ENCODE measurements at places on chromosomes 4 and X.

GRCh38 chr4:78213218-78213617, 156.1 kb downstream of the FRAS1 start:
- DNase-seq: no peak

DNA sequence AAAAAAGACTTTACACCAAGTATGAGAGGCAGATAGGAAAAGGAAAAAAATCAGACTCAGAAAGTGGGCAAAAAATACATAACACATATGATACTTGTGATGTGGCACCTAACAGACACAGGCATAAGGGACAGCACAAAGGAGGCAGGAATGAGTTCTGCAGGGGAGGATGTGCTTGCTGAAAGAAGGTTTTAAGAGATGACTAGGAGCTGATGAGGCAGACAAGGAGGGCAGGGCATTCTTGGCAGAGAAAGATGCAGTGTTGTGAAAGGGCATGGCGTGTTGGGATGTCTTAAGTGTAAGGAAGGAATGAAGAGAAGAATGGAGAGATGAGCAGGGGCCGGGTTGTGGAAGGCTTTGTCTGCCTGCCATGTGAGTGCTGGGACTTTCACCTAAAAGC, 49.7 kb upstream of the TMEM154 start:
- DNase-seq: no peak

DNA sequence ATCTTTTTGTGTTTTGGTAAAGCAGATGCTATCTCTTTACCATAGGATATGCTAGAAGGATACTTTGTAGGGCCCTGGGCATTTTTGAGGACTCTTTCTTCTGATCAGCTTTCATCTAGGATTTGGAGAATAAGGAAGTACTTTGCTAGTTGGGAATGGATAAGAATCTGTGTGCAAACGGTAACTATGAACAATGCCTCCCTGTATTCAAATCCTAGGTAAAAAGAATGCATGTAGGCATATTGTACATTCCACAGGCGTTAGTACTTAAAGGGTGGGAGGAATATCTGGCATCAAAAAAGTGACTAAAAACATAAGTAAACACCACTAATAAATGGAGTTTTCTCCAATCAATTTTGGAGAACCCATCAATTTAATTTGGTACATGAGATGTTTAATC, 59.7 kb downstream of the SH3BGRL start:
- DNase-seq: no peak

DNA sequence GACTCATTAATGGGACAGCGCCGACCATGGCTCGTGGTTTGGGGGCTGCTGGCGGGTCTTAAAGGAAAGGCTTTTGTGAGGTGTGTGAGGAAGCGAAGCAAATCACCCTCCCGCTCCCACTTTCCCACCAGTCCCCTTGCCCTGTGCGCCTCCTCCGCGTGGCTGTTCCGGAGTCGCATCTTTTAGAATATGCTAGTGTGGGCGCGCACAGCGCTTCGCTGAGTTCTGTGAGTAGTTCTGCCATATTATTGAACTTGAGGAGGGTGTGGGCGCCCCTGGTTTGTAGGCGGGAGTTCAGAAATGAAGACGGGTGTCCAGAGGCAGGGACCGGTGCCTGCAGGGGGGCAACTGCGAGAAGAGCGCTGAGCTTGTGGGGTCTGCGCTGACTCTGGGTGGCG, 49.1 kb downstream of the ZNF141 start:
- DNase-seq: no peak

GRCh38 chrX:120244735-120245498, 5.7 kb upstream of the ZBTB33 start:
- peak; percentile 2 for DNase-seq

- DNase-seq: no peak
Observed at GRCh38 chr4:23614284-23614892, 275.5 kb downstream of the PPARGC1A start.

DNA sequence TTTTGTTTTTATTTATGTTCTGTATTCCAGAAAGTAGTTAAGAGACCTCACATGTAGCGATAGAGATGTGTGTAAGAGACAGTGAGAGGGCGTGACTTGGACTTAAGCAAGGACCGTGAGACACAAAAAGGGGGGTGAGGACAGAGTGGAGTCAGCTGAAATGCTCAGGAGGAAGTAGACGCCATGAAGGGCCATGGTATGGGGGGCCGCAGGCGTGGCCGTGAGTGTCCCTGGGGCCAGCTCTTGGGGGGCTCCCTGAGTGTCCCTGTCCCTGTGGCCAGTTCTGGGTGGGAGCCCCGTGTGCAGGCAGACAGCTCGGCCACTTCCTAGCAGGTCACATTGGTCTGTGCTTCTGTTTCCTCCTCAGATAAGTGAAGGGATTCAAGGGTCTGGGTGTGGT, 23.0 kb upstream of the MSANTD1 start:
- DNase-seq: no peak

GRCh38 chr4:153639833-153640802, 44.0 kb upstream of the TLR2 start:
- DNase-seq: no peak

DNA sequence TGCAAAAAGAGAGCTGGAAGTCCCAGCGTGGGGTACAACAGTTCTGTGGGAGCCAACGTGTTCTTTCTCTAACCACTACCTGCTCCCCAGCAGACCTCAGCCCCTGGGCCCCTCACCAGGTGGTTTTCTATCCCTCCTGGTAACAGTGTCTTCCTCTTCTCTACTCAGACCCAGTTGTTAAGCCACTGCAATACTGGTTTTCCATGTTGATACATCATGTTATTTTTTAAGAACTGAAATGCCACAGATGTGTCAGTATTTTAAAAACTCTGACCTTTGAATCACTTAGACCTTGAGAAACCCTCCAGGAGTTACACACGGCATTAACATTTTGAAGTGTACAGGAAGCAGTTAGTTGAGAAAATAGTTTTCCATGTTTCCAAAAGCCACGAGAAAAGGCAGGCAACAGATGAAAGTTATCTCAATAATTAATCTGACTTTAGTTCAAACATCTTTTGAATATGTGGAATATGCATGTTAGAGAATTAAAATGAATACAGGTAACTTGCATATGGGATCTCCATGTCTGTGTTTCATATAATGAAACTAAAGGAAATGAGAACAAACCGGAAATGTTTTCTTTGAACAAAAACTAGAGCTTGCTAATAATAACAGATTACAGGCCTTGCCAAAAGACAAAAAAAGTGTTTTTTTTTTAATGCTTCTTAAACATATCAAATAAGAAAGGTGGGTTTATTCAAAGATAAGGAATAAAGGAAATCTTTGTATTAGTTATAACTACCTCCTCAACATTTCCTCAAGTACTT, 108.8 kb downstream of the ZNF827 start:
- DNase-seq: no peak

DNA sequence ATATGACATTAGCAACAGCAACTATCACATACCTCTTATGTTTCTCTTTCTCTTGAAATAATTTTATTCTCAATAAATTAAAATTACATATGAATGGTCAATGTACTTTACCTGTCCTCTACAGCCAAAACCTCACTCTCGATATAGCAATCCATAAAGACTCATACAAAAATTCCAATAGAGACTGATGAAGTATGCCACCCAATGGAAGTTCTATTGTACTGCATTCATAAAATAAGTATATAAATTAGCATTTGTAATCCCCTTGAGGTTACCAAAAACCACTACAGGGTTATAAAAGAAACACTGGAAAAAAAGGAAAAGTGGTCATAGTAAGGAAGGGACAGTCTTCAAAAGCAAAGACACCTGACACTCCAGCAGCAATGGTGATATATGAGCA, 32.8 kb downstream of the CLDN2 start:
- DNase-seq: no peak

DNA sequence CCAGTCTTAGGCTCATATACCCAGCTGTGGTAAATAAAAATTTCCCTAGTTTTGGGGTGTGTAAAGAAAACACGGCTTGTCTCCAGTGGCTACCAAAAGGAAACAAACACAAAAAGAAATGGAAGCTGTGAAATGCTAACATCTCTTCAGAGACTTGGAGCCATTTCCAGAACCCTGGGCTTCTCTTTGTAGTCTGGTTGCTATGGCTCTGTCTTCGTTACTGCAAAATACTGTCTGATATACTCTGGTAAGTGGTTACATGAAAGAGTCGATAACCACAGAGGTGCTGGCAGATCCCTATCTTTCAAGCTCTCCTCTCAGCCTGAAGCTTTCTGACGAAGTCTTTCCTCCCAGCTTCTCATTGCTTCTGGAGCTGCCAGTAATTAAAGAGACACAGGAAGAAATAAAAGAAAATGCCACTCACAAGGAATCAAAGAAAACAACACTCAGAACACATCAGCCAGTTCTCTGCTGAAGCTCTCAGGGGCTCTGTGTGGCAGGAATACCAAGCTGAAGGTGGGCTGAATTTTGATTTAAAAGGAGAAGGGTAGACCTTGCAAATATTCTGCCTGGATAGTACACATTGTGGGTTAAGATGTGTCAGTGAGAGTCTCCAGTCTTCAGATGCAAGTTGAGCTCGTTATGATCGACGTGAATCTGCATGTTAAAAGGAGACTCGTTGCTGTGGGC, 107.6 kb upstream of the FAM9C start:
- no peak for DNase-seq

DNA sequence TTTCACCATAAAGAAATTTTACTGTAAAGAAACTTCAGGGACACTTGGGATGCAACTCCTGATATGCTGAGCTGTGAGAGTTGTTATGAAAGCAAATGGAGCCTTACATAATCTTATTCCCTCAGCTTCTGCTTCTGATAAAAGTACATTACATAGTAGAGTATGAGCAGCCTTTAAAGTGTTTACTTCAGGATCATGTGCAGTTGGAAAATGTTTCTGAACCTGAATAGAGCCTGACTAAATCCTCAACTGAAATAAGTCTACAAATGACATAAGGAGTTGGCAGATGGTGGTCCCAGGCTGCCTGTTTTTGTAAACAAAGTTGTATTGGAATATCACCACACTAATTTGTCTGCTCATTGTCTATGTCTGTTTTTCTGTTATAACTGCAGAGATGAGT, 19.3 kb downstream of the RASSF6 start:
- no peak for DNase-seq

DNA sequence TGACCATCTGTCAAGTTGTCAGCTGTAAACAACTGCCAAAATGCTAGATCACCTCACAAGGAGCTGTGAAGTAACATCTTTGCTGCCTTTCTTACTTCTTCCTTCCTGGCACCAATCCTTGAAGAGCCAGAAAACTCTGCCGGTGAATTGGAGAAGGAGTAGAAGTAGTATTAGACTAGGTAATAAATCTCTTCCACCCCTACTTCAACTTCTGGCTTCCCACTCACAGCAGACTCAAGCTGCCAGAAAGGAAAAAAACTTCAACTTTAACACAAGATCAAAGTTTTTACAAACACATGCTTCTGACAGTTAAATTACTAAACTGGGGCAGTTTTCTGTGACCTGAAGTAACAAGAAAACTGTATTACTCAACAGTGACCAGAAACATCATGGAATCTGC, 164.7 kb upstream of the SLC7A11 start:
- DNase-seq: no peak

GRCh38 chrX:102964940-102965339, 27.9 kb downstream of the RAB40AL start:
- DNase-seq: no peak

DNA sequence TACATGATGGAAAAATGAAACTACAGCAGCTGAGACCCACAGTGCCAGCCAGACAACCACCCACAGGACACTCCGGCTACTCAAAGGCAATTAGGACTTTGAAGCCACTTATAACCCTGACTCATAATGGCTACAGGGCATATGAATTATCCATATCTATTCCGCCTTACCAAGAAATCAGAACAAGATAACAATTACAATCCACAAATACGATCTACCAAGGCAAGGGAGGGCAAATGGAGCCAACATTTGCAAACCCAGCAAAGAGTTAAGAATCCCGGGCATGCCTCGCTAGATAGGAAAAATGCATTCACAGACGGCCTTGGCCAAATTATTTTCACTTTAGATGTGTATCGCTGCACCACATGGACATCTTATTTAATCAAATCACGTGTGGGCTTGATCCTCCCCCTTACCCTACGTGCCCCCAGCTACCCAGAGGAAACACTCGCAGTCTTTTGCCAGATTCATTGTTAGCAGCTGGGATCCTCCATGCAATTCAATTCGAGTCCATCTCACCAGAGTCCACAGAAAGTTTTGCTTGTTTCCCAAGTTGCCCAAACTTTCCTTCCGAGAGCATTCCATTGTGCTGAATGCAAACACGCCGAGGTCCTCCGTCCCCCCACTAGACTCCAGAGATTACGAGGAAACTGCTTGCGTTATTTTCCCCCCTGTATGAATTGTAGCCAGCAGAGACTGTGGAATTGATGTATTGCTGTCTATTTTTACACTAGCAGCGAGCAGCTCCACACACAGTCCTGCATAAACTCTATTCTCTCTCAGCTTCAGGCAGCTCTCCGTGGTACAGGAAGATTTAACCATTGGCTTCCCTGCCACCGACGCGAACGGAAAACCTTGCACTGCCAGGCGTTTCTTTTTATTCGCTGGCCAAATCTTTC, 1.2 kb downstream of the PPARGC1A start:
- peak; percentile 14 for DNase-seq

GRCh38 chr4:140963883-140964282, 169.4 kb downstream of the RNF150 start:
- no peak for DNase-seq

GRCh38 chr4:185587427-185588161, 52.3 kb upstream of the PDLIM3 start:
- DNase-seq: no peak

GRCh38 chrX:9204560-9204959, 170.6 kb upstream of the FAM9B start:
- no peak for DNase-seq

DNA sequence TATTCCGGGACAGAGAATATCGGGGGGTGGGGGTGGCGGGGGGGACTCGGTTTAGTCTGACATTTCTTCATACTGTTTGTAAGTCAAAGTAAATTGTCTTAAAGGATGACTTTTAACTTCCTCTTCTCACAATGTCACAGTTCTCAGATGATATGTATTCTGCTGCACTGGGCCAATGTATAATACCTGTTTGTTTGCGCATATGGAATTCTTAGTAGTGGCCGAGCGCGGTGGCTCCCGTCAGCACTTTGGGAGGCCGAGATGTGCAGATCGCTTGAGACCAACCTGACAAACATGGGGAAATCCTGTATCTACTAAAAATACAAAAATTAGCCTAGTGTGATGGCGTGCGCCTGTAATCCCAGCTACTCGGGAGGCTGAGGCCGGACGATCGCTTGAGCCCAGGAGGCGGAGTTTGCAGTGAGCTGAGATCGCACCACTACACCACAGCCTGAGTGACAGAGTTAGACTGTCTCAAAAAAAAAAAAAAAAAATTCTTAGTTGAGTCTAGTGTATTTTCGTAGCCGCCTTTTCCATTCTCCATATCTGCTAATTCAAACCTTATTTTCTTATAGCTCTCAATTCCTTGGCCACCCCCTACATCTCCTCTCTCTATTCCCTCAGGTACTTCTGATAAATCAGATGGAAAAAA, 851 bp downstream of the POLR2B start:
- no peak for DNase-seq

DNA sequence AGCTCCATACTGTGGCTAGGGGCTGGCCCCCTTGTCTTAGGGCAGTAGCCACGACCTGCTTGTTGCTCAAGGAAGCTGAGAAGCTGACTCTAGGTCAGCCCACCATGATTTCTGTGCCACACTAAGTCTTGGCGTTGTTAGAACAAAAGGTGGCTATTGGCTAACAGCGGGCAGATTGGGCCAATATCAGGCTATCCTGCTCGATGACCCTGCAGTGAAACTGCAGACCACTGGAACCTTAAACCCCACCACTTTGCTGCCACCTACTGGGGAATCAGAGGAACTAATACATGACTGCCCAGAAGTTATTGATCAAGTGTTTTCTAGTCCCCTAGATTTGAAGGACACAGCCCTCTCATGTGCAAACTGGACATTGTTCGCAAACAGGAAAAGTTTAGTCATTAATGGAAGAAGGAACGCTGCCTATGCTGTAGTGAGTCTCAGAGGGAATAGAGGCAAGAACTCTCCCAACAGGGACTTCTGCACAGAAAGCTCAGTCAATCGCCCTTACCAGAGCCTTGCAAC, 17.0 kb upstream of the PAPSS1 start:
- no peak for DNase-seq

All from nucleus accumbens (tissue), 56 donors.